ENCODE measurements at places on chromosomes 16 and 17. TPM values are rescaled to one million over a fixed set of nuclear protein-coding genes. Genes with fewer than 3 reads are reported as not detected.

DNA sequence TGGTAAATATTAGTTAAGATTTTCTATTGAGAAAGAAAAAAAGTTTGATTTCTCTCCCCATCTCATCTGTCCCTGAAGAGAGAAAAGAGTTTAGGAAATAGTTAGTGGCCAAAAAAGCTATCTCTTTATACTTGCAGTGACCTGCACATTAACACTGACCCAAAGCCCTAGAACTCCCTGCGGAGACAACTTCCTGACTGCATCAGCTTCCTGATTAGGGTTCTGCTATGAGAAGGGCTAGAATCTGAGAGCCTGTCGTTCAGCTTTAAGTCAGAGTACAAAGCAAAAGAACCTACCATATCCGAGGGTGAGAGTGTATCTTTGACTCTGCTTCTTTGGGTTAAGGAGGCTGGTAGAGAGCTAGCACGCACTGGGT, 24.7 kb downstream of the LIMD2 start:
- DNase-seq: no peak

- no peak for DNase-seq
Measured at GRCh38 chr16:11688520-11688886, 20.2 kb downstream of the SNN start.

DNA sequence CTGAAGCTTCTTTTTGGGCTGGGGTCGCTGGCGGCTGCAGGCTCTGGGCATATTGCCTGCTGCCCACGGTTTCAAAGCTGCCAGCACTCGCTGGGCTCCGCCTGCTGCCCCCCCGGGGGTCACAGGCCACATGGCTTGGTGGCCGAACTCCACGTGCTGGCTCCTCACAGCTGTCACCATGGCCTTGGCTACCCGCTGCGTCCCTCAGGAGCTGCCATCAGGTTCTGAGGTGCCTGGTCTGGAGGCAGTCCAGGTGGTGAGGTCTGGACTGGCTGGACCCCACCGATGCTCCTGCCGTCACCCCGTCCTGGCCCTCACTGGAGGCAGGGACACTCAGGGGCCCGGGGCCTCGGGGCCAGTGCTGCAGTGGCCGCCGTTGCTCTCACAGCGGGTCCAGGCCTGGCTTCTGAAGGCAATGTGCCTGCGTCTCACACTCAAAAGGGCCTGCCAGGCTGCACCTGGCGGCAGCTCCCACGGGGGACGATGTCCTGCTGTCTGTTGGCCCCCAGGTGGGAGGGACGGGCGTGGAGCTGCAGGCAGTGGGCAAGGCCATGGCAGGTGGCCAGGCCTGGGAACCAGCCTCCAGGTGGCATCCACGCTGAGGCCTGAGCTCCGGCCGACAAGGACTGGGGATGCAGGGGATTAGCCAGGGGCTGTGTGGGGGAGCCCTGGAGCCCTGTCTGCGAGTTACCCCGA, 13.3 kb downstream of the CAPN15 start:
- DNase-seq: no peak

GRCh38 chr17:74262601-74263000, 11.4 kb upstream of the DNAI2 start:
- no peak for DNase-seq

- no peak for DNase-seq
Measured at GRCh38 chr16:55338646-55339045, 14.6 kb downstream of the IRX6 start.

GRCh38 chr17:59825533-59826322, 67.0 kb downstream of the TUBD1 start:
- DNase-seq: no peak

DNA sequence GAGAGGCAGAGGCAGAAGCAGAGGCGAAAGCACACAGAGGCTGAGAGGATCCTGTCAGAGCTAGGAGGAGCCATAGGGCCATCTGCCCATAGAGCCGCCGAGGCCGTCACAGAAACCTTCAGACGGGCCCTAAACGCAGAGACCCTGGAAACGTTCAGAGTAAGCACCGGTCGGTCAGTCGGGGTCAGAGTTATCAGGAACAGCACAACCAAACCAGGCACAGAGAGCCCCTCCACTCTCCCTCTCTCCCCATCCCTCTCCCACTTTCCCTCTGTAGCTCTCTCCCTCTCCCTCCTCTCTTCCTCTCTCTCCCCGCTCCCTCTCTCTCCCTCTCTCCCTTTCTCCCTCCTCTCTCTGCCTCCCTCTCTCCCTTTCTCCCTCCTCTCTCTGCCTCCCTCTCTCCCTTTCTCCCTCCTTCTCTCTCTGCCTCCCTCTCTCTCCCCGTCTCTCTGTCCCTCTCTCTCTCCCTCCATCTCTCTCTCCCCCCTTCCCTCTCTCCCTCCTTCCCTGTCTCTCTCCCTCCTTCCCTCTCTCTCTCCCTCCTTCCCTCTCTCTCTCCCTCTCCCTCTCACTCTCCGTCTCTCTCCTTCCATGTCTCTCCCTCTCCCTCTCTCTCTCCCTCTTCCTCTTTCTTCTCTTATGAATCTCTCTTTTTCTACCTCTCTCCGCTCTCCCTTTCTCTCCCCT, 138.9 kb downstream of the C16orf95 start:
- no peak for DNase-seq

DNA sequence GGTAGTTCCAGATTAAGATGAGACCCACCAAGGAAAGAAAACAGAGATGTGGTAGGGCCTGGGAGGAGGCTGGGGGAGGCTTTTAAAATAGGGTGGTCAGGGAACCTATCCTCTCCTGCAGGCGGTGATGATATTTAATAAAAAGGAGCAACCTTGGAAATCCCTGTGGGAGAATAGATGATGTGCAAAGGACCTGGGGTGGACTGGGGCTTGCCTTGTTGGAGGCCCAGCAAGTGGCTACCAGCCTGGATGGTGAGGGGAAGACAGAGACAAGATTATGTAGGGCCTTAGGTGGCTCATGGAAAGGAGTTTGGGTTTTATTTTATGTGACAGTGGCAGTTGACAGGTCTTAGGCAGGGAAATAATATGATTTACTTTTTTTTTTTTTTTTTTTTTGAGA, 1.8 kb downstream of the POLR3E start:
- DNase-seq: no peak

DNA sequence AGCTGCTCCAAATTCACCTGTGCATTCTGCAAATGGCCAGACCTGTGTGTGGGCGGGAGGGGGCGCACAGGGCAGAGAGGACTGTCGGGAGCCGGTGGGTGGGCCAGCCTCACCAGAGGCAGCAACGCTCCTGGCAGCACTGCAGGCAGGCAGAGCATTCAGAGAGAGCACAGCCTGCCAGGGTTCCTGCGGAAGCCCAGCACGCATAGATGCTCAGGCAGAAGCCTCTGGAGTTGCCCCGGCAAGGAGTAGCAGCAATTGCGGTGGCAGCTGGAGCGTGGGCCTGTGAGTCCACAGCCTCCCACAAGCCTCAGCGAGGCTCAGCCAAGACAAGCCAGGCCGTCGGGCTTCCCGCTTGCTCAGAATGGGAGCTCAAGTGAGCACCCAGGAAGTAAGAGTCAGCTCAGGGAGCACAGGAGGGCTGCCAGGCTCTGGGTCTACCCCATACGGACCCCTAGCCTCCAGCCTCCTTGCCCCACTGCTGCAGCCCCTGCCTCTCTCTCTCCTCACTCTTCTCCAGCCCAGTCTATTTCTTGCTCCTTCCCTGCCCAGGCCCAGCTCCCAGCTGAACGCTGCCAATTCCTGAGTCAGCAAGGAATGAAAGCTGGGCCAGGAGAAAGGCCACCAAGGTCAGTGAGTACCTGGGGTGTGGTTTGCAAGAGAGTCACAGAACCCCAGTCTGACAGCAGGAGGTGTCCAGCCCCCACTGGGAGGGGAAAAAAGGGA, 9.6 kb downstream of the EMC6 start:
- DNase-seq: no peak

- no peak for DNase-seq
Measured at GRCh38 chr16:89491974-89492687, 1.8 kb upstream of the ANKRD11 start.

- no peak for DNase-seq
Measured at GRCh38 chr17:42538482-42538881, 2.4 kb downstream of the NAGLU start.

DNA sequence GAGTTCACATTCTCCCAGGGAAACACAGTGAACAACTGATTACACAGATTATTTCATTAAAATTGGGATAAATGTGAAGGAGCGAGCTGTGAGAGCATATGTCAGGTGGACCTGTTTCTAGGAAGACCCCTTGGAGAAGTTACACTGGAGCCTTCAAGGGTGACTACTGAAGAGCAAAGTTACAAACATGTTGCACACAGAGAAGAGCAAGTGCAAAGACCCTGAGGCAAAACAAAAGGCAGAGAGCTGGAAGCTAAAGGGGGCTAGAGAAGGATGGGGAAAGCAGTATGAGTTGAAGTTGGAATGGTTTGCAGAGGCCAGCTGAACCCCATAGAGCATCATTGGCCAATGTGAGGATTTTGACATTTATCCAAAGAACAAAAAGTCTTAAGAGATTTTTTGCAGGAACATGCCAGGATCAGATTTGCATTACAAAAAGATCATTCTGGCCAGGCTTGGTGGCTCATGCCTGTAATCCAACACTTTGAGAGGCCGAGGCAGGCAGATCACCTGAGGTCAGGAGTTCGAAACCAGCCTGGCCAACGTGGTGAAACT, 14.1 kb downstream of the PDZD9 start:
- no peak for DNase-seq

- no peak for DNase-seq
Measured at GRCh38 chr17:55294042-55294751, 29.4 kb downstream of the HLF start.

DNA sequence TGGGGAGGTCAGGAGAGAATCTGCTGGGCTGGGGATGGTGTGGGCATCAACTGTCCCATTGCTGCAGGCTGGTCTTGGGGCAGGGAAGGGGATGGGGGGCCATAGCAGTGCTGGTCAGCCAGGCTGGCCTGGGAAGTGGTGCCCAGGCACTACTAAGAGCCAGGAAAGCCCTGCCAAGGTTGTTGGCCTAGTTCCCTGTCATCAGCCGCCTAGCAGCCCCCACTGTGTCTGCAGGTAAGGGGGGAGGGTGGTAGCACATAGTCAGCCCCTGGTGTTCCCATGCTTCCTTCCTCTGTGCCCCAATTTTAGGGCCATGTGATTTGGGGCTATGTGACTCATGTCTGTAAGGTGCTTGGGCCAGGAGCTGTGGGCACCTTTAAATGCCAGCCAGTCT, 17.8 kb downstream of the GJD3 start:
- DNase-seq: no peak

GRCh38 chr16:75238132-75238852, 13.1 kb downstream of the BCAR1 start:
- DNase-seq: peak; percentile 94

DNA sequence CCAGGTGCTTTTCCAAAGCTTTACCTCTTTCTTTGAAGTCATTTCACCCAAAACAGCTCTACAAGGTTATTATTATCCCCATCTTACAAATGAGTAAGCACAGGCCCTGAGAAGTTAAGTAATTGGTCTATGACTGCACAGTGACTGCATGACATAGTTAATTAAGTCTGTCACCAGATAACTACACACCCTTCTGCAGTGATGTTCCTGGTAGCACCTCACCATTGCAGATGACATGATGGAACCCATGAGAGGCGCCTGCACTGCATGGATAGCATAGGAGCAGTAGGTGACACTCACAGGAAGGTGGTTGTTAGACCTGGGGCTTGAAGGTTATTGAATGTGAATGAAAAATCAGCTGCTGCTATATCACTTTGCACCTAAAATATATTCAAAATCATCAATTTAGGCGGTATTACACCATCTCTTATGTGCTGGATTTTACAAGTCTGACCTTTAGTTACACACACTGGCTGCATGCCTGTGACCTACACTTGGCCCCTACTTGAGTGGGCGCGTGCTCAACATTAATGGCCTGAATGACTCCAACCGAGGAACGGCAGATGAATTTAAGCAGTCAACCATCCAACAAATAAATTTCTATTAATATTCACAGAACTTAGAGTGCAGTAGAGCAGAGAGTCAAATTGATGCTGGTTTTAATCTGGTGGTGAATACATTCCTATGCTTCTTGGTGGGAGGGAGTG, 239.6 kb downstream of the CDH11 start:
- no peak for DNase-seq

- no peak for DNase-seq
Measured at GRCh38 chr17:60522889-60523626, 3.0 kb downstream of the APPBP2 start.

- DNase-seq: no peak
Measured at GRCh38 chr16:2485811-2486507, 11.0 kb downstream of the TBC1D24 start.

DNA sequence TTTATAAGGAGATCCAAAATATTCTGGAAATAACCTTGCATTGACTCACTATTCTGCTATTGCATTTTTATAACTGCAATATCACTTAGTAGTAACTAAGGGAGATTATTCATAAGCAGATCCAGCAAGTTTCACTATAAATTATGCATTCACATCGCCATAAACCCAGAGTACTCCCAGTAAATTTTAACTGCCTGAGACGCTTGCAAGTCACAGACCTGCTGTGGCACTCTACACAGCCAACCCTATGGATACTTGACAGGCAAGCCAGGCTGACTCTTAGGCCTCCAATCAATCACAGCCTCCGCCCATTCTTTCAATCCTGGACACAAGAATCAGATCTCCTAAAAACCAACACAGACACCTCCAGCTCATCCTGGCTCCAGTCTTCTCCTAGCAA, 28.2 kb downstream of the USP31 start:
- no peak for DNase-seq

DNA sequence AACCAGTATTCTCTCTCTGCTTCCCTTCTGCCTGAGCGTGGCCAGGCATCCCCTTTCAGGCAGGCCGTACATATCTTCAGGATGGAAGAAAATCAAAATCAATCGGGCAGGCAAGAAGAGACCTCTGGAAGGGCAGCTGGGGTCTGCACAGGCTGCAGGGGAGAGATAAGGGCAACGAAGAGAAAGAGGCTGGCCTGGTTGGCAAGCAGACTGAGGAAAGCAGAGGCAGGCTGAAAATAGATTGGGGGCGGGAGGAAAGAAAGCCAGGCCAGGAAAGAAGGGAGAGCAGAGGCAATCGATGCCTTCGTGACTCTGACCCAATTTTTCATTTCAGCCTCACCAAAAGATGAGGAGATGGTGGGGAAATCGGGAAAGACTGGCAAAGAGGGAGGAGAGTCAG, 18.1 kb downstream of the PIPOX start:
- no peak for DNase-seq

TAC4 gene
- not detected for total RNA-seq

CTCF gene
- total RNA-seq: 49.9 TPM

TEFM gene
- total RNA-seq: 7.8 TPM

TVP23B gene
- 31.4 TPM for total RNA-seq

NXPH3 gene
- 3.6 TPM for total RNA-seq

MLX gene
- total RNA-seq: 37.8 TPM

NPEPPS gene
- 127 TPM for total RNA-seq

DHRS7C gene
- total RNA-seq: not detected

ENDOV gene
- total RNA-seq: 22.5 TPM

SLC5A11 gene
- total RNA-seq: not detected

AOC2 gene
- 1.3 TPM for total RNA-seq

Data from lower leg skin (tissue), 4 donors.